ENCODE measurements at places on chromosomes 13 and 19.

DNA sequence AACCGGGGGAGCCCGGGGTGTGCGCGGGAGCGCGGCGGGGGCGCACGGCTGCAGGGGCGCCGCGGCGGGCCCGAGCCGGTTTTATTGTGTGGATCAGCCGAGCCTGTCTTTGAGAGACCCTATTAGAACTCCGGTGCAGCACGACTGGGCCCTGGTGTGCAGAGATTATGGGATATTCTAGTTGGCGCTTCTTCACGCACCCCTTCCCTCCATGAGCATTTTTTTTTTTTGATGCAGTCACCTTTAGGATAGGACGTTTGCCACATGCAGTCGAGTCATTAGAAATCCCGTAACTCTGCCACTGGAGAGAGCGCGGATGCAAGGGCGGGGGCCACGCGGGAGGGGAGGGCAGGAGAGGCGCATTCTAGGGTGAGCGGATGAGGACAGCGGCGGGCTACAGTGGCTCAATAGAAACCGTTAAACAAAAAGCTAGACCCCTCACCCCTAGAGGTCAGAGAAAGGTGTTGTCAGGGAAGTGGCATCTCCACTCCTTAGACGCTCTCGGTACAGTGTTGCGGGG is 3.7 kb downstream of the FGF9 start:
- DNase-seq: no peak

- DNase-seq: no peak
Measured at GRCh38 chr19:7326105-7326877, 22.4 kb upstream of the ARHGEF18 start.

- peak; percentile 22 for DNase-seq
Measured at GRCh38 chr19:6125571-6125989, 9.9 kb upstream of the ACSBG2 start.

GRCh38 chr19:19418555-19419260 is 13.2 kb downstream of the GATAD2A start:
- DNase-seq: no peak

DNA sequence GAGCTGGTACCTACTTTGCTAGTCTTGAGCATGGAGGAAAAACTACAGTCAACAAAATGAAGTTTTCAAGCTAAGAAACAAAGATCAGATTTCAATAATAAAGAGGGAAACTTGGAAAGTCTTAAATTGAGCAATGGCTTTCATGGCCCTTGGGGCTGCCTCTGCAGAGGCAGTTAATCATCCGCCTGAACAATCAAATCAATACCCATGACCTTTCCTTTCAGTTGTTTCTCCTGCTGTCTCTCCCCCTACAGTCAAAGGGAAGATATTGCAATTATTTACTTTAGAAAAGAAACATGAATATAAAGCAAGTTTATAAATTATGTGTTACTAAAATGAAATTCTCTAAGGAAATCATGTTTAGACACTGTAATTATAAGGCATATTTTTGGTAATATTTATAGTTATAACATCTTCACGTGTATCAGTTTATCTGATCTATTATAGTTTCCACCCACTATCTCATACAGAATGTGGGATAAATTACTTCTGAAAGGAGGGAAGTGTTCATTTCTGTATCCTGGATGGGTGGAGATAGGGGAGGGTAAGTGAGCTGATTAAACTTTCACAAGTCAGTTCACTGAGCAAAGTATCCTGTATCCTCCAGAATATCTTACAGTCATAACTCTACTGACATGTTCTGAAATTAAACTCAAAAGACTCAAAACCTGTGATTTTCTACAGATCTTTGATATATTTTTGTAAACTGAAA is 72.4 kb upstream of the TSC22D1 start:
- DNase-seq: no peak

GRCh38 chr13:95184317-95184716 is 116.9 kb downstream of the ABCC4 start:
- no peak for DNase-seq

DNA sequence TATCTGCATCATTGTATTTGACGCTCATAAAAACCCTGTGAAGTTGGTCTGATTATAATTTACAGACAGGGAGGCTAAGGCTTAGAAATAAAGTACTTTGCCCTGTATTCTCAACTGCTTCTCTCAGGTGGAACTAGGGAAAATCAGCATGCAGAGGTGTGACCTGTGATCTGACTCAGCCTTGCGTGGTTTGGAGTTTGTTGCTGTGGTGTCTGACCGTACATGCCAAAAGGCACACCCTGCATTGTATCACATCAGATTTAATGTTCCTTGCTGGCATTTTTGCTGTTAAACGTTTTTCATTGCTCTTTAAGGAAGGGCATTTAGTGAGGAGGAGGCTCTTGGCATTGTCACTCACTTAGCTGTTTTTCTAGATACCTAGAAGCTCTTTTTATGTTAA is 58.8 kb upstream of the C1QTNF9B start:
- DNase-seq: no peak

DNA sequence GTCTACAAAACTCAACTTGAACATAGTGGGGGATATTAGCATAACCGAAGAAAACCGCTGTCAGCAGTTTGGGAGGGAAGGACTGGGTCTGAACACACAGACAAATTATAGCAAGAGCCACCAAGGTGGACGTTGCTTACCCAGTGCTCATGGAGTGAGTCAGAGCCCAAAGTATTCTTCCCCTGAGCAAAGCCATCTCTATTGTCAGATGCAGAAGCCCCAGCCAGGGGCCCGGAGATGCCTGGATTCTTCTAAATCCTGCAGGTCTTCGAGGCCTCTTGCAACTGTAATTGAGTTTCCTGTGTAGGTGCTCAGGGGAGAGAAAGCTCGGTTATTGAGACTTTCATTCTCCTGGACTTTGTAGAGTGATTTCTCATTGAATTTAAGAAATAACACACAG is 384.5 kb downstream of the IRS2 start:
- no peak for DNase-seq

DNA sequence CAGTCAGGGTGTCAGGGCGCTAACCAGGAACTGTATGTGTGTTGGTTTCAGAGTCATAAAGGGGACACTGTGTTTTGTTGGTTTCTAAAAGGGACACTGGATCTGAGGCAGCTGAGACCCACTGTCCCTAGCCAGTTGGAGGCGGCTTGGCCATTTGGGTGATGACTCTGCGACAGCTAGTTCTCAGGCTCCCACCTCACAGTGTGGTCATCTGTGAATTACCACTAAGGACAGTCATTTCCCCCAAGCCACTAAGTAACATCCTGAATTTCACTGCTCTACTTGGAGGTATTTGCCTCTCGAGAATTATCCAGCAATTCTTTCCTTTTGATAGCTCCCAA is 51.5 kb downstream of the EPS15L1 start:
- no peak for DNase-seq

DNA sequence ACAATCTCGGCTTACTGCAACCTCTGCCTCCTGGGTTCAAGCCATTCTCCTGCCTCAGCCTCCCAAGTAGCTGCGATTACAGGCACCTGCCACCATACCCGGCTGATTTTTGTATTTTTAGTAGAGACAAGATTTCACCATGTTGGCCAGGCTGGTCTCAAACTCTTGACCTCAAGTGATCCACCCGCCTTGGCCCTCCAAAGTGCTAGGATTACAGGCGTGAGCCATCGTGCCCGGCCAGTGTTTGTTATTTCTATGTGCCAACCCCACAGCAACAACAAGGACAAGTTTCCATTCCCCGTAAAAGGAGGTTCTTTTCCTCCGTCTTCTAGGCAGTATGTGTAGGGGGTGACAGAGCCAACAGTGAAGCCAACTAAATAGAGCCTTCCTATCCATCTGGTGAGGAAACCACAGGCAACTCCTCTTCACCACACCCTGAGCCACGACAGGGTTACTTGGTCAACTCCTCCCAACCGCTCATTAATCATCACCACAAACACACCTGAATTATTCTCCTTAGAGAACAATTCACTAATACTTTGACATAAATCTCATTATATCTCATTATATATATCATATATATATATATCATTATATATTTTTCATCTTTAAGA is 25.5 kb downstream of the FOXO1 start:
- no peak for DNase-seq

DNA sequence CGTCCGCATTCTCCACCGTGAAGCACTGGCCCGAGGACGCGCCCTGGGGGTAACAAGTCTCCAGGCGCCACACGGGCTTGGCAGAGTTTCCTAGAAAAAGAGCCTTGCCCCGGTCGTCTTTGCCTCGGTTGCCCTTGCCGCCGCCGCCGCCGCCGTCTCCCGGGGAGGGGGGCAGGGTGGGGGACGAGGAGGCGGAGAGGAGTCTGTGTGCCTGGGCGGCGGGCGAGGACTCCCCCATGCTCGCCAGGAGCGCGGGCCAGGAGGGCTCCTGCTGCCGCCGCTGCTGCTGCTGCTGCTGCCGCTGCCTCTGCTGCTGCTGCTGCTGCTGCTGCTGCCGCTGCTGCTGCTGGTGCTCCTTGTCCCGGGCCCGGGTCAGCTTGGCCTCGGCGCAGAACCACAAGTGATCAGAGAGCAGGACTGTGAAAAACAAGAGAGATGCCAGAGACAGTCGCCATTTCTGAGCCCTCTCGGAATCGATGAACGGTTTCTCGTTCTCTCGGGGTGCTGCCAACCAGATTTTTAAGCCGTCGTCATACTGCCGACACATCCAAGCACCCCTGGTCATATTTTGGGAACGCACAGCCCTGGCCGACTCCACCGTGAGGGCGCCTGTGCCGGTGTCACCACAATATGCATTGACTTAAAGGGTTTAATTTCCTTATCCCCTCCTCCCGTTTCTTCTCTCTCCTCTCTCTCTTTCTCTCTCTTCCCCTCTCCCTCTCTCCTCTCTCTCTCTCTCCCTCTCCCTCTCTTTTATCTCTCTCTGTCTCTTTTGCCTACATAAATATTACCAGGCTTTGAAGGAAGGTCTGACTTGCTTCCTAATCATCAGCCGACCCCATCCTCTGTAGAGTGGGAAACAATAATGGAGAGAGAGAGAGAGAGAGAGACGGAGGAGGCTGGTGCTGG is 349.1 kb downstream of the LIG4 start:
- no peak for DNase-seq

DNA sequence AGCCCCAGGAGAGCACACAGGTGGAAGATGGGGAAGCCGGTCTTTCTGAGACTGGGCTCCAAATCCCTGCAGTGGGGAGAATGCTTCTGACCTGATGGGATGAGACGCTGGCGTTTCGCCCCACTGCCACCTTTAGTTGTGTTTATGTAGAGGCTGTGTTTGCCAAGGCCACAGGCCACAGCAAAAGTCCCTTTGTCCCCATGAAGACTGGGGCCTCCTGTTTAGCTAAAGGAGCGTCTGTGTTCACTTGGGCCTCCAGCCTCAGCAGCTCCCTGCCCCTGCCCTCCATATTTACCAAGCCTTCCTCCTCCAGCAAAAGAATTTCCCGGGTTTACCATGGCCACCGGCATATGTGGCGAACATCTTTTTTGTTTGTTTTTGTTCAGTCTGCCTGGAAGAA is 10.4 kb upstream of the KLK14 start:
- DNase-seq: no peak

- DNase-seq: no peak
Measured at GRCh38 chr19:40803170-40803856, 4.3 kb downstream of the EGLN2 start.

- DNase-seq: no peak
Measured at GRCh38 chr13:60326273-60326672, 70.7 kb upstream of the TDRD3 start.

- DNase-seq: no peak
Measured at GRCh38 chr13:112053167-112053743, 13.7 kb upstream of the SOX1 start.

DNA sequence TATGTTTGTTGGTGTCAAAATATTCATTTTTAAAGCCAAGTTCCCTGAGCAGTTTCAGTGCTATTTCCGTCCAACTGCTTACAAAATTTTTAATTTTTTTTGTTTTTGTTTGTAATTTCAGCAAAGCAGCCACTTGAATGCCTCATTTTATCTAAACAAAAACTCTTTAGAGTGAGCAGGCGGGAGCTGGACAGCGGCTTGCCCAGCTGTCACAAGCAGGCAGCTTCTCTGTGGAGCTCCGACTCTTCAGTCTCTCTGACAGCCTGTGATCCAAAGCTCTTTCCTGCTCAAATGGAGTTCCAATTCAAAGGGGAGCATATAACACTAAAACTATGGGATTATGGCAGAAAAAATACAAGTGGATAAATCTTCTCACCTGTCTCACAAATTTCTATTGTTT is 618.3 kb upstream of the PCDH20 start:
- DNase-seq: no peak

DNA sequence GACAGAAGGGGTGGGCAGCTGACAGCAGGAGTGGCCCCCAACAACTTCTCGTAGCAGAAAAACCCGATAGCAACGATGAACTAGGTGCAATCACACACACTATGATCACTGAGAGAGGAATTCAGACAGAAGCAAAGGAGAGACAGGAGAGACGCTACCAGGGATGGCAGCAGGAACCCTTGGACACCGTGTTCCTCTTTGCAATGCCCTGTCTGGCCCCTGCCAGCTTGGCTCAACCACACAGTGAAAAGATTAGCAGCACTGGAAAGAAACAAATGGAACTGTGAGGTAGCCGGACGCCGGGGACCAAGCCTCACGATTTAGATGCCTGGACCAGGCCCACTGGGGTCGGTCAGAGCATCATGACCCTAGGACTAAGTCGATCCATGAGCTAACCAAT is 23.6 kb downstream of the DCAF15 start:
- no peak for DNase-seq

DNA sequence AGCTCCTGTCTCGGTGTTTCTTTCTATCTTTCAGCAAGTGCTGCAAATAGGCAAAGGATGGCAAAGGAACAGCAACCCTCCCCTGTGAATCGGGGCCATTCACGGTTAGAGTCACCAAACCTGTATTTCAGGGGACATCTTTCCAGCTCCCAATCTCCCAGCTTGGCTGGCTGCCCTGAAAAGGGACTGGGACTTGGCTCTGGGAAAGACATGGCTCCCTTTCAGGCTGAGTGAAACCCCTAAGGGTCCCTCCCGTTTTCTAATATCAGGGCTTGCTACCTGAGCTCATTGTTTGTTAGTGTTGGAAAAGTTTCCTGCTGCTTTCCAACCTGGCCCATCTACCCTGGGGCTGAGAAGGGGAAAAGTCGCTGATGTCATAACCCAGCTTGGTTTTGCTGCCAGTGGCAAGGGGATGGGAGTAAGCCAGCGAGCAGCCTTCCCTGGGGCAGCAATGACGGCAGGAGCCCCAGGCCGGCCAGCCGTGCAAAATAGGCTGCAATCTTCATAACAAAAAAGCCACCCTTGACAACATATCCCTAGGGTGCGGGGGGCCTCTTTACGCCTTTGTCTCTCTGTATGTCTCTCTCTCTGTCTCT is 29.9 kb downstream of the SERP2 start:
- DNase-seq: no peak

DNA sequence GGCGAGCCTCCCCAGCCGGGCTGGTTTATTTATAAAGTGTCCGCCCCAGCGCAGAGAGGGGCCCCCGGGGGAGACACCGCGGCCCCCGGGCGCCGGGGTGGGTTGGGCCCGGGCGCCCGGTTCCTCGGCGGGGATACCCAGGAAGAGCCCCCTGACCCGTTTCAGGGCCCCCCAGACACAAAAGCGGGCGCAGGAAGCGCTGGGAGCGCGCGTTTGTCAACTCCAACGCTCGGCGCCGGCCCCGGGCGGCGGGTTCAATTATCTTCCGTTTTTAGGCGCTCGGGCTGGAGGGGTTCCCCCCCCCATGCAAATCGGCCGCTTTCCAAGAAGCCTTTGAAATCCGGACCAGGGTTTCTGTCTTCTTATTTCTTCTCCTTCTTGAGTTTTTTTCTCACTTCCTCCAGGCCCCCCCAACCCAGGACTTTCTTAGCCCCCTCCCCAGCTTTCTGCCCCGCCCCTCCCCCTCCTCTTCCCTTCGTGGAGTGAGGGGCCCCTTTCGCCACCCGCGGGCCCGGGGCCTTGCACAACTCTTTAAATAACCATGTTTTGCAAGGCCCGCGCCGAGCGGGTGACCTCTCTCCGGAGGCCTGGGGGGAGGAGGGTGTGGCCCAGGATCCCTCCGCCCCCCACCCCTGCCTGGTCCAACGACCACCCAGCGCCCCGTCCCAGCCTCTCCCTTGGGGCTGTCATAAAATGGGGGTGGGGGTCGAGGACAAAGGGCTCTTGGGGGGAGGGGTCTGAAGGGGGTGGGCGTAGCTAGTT is 935 bp downstream of the ARID3A start:
- DNase-seq: no peak
